SJSA1 (cell line): ENCODE measurements at places on chromosomes 6 and 20. TPM values are rescaled to one million over a fixed set of nuclear protein-coding genes. Genes with fewer than 3 reads are reported as not detected.
A peak's percentile ranks its signal among the peaks of the same experiment; 100 is the strongest.

- DNase-seq, result peak; percentile 74
Measured at GRCh38 chr6:166553563-166554271, 32.8 kb downstream of the RAMACL start.

DNA sequence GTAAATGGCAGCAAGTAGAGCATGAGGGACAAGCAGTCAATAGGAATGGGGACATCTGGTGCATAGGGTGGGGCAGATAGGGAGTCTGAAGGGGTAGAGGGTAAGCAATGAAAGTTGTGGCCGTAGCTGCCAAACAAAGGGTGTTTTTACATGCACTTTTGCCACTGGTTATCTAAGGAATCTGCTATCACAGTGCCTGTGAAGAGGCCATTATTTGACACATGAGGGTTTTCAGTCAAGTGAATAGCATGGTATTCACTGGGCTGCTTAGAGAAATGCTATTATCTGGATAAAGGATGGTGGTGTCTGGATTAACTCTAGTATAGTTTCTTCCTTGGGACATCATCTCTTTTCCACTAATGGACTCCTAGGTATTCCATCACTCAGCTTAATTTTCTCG lies 118.2 kb downstream of the CARMIL1 start:
- no peak for DNase-seq

GRCh38 chr6:125173341-125174095 lies 19.9 kb downstream of the TPD52L1 start:
- DNase-seq, result no peak

DNA sequence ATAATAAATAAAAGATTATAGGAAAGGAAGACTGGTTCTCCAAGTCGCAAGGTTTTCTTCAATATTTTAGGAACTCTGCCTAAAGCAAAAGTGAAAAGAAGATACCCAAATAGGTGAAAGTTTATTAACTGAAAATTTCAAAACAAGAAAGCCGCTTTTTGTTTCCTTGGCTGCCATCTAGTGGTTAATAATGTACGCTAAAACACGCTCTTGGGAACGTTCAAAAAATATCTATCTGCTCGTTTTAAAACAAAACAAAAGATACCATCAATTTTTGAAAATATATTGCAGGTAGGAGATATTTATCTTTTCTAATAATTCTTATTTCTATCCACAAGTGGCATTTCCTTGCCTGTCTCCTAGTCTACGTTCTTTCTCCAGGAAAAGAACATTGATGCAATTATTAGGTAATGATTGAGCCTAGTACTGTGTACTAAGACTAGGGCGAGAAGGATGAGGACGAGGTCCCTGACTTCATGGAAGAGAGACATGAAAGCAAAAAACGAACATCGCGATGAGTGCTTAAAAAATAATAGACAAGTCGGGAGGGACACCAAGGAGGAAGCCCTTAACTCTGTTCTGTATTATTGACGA lies 97.2 kb downstream of the SPTLC3 start:
- peak; percentile 33 for DNase-seq

GRCh38 chr6:124671324-124671723 lies 290.9 kb upstream of the RNF217 start:
- no peak for DNase-seq

DNA sequence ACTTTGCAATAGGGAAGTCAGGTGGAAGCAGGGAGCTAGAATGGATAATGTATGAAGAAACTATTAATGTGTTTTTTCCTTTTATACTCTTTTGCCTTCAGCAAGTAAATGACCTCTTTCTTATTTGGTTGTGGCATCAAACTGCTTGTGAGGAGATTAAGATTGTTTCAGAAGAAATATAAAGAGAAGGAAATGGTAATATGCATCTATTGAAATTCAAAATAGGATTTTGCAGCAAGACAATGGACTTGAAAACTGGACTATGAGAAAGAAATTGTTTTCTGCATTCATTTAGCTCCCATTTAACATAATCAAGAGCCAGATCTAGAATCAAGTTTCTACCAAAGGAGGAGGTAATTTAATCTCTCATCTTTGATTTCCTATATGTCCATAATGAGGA lies 32.3 kb upstream of the KIFC1 start:
- no peak for DNase-seq

- no peak for DNase-seq
Measured at GRCh38 chr6:159959165-159959975, 9.5 kb upstream of the IGF2R start.

- DNase-seq, result no peak
Measured at GRCh38 chr6:4010048-4010447, 68.9 kb downstream of the FAM217A start.

DNA sequence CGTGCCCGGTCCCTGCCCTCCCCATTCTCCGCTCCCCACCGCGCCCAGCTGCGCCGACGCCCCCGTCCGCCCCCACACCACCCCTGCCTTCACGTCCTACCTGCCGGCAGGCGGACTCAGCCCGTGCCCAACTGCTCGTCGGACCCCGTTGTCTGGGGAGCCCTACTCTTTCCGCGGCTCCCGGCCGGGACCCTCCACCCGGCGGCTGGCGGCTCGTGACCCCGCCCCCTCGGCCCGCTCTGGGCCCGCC lies at the start of gene SERAC1:
TSS of gene SERAC1 (minus strand) at position 223 of the 250 bp plus-strand sequence. CDS start 9,899 bp downstream, outside the sequence.
- DNase-seq, result no peak

DNA sequence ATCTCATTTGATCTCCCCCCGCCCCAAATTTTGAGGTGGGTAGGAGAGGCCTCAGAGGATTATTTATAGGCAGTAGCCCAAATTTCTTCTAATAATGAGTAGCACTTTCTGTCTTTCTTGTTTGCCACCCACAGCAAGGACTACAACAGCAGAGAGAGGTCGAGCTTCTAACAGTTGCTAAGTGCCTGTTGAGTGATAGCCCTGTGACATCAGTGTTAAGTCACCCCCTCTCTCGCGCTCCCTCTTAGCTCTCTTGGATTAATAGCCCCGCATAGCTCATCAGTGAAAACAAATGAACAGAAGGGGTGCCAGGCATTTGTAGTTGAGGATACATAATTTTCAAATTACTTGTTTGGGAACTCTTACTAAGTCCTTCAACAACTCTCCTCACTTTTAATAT lies 3.5 kb downstream of the ANKRD60 start:
- DNase-seq, result no peak

DNA sequence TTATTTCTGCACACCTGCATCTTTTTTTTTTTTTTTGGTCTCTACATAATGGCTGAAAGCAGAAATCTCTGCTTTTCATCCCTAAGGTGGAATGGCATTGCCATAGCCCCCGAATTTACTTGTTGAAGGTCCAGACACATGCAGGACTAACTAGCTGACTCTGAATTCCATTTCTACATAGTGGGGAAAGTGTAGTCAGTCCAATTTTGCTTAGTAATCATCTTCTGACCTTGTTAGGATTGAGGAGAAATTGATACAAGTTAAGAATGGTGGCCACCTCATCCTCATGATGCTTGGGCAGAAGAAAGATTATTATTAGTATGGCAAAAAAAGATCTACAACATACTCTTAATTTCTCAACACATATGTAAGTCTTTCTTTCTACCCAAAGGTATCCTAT lies 16.4 kb upstream of the FAM83B start:
- no peak for DNase-seq

- no peak for DNase-seq
Measured at GRCh38 chr6:137811916-137812553, 55.0 kb upstream of the TNFAIP3 start.

GRCh38 chr6:159935065-159935464 lies 33.8 kb upstream of the IGF2R start:
- DNase-seq, result no peak

DNA sequence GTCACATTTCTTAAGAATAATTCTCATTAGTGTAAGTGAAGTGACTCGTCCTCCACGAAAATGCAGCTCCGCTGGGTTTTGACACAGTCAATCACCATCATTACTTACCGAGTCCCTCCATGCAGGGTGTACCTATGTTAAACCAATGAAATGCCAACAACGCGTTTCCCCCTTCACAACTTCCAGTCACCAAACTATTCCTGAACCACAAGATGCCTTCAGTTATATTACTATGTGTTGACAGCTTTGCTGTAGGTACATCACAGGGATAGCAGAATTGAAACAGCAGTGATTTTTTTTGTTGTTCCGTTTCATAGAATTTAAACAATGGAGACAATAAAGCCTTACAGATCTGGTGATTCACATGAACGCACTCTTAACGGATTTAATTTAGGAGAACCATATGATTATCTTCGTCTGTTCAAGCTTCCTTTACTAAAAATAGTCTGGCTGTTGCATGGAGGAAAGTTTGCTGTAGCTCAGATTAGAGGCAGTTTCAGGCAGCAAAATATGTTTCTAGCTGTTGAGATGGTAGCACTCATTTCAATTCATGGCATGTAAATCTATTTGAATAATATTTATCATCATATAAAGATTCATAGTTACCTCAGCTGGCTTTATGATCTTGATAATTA lies 652.8 kb downstream of the PRKN start:
- no peak for DNase-seq

- DNase-seq, result peak; percentile 92
Measured at GRCh38 chr20:25309395-25310267, 61.7 kb downstream of the PYGB start.

GRCh38 chr6:144194293-144194810 lies 44.0 kb downstream of the STX11 start:
- DNase-seq, result no peak

DNA sequence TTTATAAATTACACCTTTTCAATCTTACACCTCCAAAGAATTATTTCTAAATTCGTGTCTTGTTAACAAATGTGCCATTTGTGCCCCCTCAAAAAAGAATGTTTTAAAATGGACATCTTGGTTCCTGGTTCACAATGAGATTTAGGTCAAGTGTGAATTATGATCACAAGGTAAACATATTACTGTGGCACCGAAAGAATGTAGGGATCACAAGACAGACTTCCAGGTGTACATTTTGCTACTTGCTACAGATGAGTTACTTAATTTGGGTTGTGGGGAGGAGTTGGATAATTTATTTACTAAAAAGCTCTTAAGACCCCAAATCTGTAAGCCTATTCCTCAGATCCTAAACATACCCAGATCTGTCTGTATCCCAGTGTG lies 25.0 kb upstream of the ADTRP start:
- DNase-seq, result no peak

GRCh38 chr20:6848992-6849391 lies 81.5 kb downstream of the BMP2 start:
- no peak for DNase-seq

- no peak for DNase-seq
Measured at GRCh38 chr6:63793465-63794137, 158.0 kb downstream of the PHF3 start.

- DNase-seq, result peak; percentile 88
Measured at GRCh38 chr6:125095580-125096301, 57.8 kb upstream of the TPD52L1 start.

DNA sequence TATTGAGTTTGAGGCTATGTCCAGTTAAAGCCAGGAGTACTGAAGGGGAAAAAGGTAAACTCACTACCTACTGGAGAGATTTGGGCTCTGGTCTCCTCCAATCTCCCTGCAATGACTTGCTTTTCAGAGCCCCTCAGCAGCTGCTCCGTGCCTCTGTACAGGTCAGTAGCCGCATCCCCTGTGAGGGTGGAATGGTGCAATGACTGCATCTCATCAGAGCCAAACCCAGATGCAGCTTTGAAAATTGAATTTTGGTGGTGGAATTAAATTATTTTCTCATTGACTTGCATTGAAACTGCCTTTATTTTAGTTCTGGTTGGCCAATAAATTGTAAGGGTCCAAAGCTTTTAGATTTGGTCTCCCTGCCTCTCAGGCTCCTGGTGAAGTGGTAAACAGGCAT lies 166.7 kb downstream of the DLL1 start:
- no peak for DNase-seq

DNA sequence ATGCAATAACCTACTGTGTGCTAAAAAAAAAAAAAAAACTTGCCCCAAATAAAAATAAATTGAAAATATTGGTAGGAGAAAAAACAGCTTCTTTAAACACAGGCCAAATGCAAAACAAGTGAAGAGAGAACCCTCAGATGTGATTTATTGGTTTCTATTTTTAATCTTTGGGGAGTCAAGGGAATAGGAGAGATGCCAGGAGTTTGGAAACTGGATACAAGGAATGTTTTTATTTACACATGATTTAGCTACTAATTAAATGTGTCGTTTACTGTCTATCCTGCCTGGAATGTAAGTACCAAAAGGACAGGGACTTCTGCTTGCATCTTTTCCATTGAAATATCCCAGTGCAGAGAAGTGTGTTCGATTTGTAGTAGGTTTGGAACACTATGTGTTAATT lies 810.7 kb downstream of the MAFB start:
- no peak for DNase-seq

DNA sequence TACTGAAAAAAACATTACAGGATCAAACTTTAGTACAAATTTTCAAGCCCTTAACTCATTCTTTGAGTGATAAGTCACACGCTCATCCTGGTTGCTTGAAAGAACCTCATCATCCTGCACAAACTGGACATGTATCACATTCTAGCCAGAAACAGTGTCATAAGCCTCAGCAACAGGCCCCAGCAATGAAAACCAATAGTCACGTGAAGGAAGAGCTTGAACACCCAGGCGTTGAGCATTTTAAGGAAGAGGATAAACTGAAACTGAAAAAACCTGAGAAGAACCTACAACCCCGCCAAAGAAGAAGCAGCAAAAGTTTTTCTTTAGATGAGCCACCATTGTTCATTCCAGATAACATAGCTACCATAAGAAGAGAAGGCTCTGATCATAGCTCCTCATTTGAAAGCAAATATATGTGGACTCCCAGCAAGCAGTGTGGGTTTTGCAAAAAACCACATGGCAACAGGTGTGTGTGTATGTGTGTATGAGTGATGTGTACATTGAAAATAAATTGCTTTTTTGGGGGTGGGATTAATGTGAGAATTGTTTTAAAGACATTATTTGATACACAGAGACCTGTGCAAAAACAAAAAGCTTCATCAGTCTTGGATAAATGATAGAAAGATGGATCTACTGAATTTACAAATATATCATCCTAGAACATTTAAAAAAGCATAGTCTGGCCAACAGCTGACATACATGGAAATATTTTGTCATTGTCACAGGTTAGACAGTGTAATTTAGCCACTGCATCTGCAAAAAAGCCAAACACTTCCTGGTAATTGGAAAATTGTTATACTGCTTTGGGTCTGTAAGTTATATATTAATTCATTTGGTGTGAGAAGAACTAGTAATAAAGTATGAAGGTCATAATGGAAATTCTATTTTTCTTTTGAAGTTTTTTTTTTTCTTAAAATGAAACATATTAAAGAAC lies 50.1 kb downstream of the PHF3 start:
- no peak for DNase-seq

GRCh38 chr6:53805725-53806124 lies 10.9 kb downstream of the LRRC1 start:
- DNase-seq, result no peak

GRCh38 chr20:2820084-2820895 lies 4.1 kb downstream of the TMEM239 start:
- DNase-seq, result no peak

Gene C20orf144
- total RNA-seq, result 0.18 TPM in 1 of 2 replicates, not detected in the other

Gene RGS17
- total RNA-seq, result 0.37 and 1.3 TPM in 2 replicates

Gene PAK1IP1
- 35.4 and 45.5 TPM in 2 replicates for total RNA-seq

Gene PNPLA1
- total RNA-seq, result not detected in 2 replicates

Gene IL17F
- total RNA-seq, result not detected in 2 replicates

Gene OXT
- total RNA-seq, result not detected in 2 replicates

Gene LY6G6F
- total RNA-seq, result not detected in 2 replicates

Gene PACRG
- not detected in 2 replicates for total RNA-seq

Gene SPINT3
- not detected in 2 replicates for total RNA-seq

Gene RAET1L
- not detected in 2 replicates for total RNA-seq
